Activated T-cell treated with anti-CD3 and anti-CD28 coated beads, Interleukin-2, amount 50 U/mL, for 24 hours (primary cell): ENCODE measurements at places on chromosomes 5 and 9.
A peak's percentile ranks its signal among the peaks of the same experiment; 100 is the strongest.

DNA sequence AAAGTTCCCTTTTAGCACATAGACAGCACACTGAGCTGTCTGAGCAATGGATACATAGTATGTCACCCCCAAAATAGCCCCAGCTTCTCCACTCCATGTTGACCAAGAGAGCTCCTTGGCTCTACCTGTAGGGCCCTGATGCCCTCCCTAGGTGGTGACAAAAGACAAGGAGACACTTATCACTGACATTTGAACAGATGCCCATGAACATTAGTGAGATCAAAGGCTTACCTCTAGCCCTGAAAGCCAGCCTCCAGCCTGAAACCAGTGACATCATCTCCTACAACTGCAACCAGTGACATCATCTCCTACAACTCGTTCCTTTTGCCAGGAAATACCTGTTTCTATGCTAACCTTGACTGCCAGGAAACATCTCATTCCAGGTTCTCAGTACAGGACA, 122.7 kb downstream of the FSTL4 start:
- DNase-seq, result no peak

- no peak for DNase-seq
Observed at GRCh38 chr9:71814226-71814625, 45.9 kb upstream of the CEMIP2 start.

GRCh38 chr5:95595289-95595931, 24.5 kb upstream of the GPR150 start:
- no peak for DNase-seq

- no peak for DNase-seq
Observed at GRCh38 chr5:90201923-90202322, 207.6 kb downstream of the CETN3 start.

DNA sequence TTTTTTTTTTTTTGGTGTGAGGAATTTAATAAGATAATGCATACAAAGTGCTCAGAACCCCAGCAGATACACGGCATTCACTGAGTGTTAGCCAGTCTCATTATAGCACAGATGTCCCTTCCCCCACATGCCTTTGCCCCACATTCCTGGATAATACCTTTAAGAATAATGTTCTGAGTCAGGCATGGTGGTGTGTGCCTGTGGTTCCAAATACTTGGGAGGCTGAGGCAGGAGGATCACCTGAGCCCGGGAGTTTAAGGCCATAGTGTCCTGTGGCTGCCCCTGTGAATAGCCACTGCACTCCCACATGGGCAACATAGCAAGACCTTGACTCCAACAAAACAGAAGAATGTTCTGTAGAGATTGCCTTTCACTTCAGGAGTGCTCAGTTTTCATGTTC, 24.2 kb upstream of the ANKRD18A start:
- DNase-seq, result no peak

- DNase-seq, result no peak
Observed at GRCh38 chr5:80059354-80059980, 24.3 kb downstream of the THBS4 start.

GRCh38 chr9:120175031-120175430, 404.9 kb downstream of the CDK5RAP2 start:
- no peak for DNase-seq

DNA sequence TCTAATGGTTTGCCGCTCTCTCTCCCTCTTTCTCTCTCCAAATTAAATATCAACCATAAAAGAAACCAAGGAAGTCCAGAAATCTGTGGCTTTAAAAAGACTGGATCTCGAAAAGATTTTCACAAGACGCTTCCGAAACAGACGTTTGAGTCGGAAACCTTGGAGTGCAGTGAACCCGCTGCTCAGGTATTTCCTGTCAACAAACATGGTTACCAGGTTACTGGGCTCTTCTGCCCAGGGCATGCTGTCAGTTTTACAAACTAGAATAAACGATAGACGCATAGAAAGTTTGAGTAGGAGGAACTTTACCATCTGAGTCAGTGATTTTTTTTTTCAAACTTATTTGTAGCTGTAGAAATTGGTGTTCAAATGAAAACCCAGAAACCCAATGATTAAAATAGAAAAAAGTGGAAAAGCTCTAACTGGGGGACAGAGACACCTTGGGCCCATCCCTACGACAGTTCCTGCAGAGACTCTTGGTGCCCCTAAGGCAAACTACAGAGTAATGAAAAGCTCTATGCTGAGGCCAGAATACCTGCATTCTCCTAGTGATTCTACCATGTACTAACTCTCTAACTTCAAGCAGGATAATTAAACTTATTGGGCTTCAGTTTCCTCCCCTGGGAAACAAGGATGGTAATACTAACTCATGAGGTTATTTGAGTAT, 90.0 kb downstream of the DOCK8 start:
- DNase-seq, result no peak

- DNase-seq, result no peak
Observed at GRCh38 chr9:115992834-115993233, 160.8 kb upstream of the PAPPA start.

GRCh38 chr5:77255617-77256016, 45.1 kb downstream of the PDE8B start:
- no peak for DNase-seq

DNA sequence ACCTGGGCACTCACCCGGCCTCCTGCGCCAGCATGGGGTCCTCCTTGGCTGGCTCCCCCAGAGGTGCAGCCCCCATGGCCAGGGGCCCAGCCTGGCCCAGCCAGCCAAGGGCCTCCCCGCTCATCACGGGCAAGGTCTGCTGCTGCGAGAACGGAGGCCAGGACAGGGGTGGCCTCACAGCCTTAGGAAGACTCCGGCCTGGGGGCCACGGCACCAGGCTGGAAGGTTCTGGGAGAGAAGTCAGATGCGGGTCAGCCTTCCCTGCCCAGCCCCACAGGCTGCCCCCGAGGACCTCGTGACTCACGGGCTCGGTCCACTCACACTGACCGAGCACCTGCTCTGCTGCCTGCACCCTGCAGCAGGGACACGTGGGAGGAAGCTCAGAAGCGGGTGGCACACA, 4.2 kb downstream of the SOHLH1 start:
- no peak for DNase-seq

GRCh38 chr9:93306579-93307091, 122.7 kb downstream of the WNK2 start:
- peak; percentile 22 for DNase-seq

DNA sequence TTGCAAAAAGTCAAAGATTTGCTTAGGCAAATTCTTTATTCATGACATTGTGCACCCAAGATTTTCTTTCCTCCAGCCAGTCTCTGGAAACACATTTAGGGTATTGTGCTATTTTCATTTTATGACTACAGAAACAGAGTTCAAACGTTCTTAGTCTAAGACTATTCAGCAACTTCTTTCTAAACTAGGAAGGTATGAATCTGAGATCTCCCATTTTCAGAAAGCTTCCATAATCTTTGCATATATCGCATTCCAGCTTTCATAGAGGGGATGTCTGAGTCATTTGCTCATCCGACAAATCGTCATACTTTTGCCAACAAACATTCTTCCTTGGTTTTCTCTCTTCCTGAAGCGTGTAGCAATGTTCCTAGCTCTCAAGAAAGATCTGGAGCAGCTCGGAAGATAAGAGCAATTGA, 1.6 kb upstream of the PAPPA start:
- no peak for DNase-seq

- DNase-seq, result no peak
Observed at GRCh38 chr9:108057421-108058134, 568.0 kb upstream of the KLF4 start.

GRCh38 chr9:137756045-137756744, 121.4 kb upstream of the CACNA1B start:
- DNase-seq, result peak; percentile 5

DNA sequence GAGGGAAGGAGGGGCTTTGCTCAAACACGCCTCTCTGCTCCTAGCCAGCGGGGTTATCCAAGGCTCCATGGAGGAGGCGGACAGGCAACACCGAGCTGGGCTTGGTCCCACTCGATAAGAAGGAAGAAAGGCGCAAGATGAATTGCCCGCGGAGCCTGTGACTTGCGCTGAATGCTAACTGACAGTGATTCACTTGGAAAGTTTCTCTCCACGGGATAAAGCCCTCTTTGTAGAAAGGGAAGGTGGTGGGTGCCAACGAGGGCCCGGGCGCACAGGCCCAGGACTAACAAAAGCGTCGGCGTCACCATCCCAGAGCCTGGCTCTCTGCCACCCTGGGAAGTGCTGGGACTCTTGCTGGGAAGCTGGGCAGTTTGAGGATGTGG, 76.0 kb downstream of the VAV2 start:
- DNase-seq, result no peak

GRCh38 chr9:136684799-136685198, 2.5 kb downstream of the AGPAT2 start:
- DNase-seq, result no peak

DNA sequence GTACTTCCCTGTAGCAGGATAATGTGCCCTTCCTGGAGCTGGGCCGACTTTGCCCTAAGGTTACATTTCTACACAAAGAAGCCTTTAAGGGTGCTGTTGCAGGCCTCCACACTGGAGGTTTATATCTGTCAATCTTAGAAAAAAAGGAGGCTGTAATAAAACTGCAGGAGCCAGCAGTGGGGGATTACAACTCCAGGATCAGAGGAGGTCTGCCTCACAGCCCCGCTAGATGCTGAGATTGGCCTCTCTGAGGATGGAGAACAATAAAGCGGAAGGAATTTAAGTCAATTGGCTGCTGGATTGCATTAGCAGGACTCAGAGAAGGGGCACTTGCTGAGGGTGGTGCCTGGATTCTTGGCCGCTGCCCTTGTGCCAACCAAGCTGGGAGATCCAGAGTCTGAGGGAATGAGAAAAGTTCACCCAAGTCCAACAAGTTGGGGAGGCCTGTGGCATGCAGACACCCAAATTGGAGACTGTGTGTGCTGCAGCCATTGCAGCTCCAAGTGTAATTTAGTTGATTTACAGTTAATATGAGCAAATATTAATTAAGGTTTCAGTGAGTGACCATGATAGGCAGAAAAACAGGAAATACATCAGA, 99.0 kb upstream of the SSBP2 start:
- DNase-seq, result no peak

GRCh38 chr5:18602402-18602801, 968.1 kb downstream of the TAF11L14 start:
- no peak for DNase-seq

DNA sequence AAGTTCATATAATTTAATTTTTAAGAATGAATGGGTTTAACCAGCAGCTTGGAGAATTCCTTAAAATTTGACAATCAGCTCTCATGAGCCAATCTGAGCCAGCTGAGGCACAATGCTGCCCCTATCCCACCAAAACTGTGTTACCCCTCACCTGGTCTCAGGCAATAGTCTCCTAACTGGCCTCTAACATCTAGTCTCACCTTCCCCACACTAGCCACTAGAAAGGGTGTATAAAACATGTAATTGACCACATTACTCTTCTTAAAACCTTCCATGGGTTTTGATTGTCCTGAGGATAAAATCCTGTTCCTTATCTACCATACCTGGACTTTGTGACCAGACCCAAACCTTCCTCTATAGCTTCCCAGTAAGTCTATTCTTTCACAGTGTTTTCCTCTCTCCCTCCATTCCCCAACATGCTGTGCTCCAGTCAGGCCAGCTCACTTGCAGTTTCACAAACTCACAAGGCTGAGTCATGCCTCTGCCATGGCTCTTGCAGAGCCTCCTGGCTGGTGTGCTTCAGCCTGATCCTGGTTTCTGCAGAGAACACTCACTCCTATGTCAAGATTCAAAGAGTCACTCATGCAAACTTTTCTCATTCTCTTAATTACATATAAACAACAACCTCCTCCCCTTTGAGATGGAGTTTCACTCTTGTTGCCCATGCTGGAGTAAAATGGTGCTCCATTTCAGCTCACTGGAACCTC, 16.0 kb upstream of the ZCCHC7 start:
- no peak for DNase-seq
